Stomach (tissue), 19 donors: ENCODE measurements at places on chromosomes 5 and 9. TPM values are rescaled to one million over a fixed set of nuclear protein-coding genes. Genes with fewer than 3 reads are reported as not detected.

EQTN gene
- not detected for polyA plus RNA-seq

ANKRD55 gene
- polyA plus RNA-seq: not detected

EIF4EBP3 gene
- polyA plus RNA-seq: 90.9 TPM

LHFPL2 gene
- polyA plus RNA-seq: 7.3 TPM

MYORG gene
- 9.0 TPM for polyA plus RNA-seq

OTP gene
- not detected for polyA plus RNA-seq

CCDC192 gene
- not detected for polyA plus RNA-seq

EXOSC2 gene
- polyA plus RNA-seq: 13.6 TPM

RPL37 gene
- polyA plus RNA-seq: 2,142 TPM
